ENCODE measurements at places on chromosomes 4 and X.

- DNase-seq, result no peak
Measured at GRCh38 chrX:44903107-44903506, 30.1 kb downstream of the KDM6A start.

- no peak for DNase-seq
Measured at GRCh38 chrX:132716006-132716405, 227.2 kb upstream of the MBNL3 start.

GRCh38 chr4:113273721-113274220 is 224.3 kb downstream of the ANK2 start:
- DNase-seq, result no peak

- DNase-seq, result no peak
Measured at GRCh38 chr4:108751321-108751720, 11.5 kb downstream of the ETNPPL start.

DNA sequence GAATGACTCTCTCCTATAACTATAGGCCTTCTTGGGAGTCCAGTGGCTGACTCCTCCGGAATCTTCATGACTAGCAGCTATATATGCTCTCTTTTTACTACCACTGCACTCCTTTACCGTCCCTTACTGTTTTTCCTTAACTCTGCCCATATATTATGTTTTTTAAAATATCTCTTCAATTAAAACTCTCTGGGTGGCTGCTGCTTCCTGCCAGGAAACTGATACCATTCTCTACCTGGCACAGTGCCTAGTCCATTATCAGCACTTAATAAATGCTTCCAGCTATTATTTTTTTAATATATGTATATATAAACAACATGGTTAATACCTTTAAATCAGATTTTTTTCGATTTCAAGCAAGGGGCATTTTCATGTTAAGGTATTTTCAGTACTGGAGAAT is 136.6 kb upstream of the FAM47B start:
- no peak for DNase-seq

DNA sequence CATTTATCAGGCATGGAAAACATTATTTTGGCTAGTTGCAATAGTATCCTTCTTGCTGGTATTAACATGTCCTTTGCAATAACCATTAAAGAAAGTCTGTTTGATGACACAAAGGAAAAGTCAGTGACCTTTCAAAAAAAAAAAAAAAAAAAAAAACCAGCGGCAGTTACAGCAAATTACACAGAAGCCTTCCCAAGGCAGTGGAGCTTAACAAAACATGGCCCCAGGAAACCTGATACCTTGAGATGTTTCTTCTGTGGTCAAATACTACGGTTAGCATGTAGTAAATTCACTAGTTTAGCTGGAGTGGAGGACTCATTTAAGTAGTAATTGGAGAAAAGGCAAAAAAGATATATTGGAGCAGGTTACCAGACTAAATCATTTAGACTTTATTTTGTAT is 359.1 kb downstream of the DACH2 start:
- no peak for DNase-seq

Data from NCI-H2107 (cell line).